NCI-H446 (cell line): ENCODE measurements at places on chromosomes 12 and 14.

GRCh38 chr12:22048351-22049041 lies 2.5 kb downstream of the CMAS start:
- DNase-seq, result no peak

DNA sequence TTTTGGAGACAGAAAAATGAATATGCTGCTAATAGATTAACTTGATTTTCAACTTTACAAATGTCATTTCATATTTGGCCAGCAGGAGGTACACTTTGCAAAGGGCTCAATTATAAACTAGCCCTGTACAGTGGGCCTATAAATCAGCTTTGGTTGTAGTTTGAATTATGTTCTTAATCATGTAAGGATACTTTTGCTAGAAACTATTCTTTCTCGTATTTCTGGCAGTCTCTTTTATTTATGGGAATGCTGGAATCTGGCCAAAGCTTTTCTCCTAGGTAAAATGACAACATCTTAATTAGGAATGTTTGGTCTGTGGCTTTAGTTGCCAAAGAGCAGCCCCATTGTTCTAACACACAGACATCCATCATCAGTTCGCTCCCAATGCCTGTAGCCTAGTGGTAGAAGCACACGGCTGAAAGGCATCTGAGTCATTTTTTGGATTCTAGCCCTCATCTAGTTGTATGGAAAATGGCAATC lies 1322.3 kb upstream of the SEL1L start:
- no peak for DNase-seq

DNA sequence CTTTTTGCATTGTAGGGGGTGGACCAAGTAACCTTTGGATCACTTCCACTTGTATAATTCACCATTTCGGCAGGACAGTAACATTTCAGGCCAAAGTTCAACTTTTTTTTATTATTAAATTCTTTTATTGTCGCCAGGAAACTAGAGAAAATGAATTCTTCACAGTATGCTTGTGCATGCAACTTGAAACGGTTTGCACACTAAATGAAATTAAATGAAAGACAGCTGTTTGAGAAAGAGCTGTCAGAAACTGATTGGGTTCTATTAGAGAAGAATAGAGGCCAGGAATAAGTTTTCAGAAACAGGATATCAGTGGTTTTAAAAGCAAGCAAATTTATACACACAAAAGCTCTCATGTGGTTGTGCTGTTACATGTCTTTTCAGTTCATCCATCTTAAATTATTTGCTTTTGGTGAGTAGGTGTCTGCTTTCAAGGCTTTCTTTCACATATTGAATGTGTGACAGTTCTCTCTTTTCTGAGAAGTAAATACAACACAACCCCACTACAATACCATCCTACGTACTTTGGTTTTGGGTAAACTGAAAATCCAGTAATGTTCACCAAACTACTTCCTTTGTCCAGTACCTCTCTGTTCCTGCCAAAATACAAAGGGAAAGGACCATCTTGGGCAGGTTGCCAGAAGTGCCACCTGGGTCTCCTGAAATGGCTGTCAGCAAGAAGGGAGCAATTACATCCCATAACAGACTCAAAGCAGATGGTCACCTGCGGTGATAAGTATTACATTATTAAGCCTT lies 291.7 kb downstream of the RAD51B start:
- DNase-seq, result no peak

- no peak for DNase-seq
Observed at GRCh38 chr12:46579474-46579873, 206.9 kb upstream of the SLC38A2 start.

GRCh38 chr12:76896274-76896673 lies 17.5 kb upstream of the CSRP2 start:
- no peak for DNase-seq

- DNase-seq, result no peak
Observed at GRCh38 chr12:52087961-52088820, 8.7 kb downstream of the SMIM41 start.

- DNase-seq, result no peak
Observed at GRCh38 chr12:11719678-11720099, 70.2 kb downstream of the ETV6 start.

DNA sequence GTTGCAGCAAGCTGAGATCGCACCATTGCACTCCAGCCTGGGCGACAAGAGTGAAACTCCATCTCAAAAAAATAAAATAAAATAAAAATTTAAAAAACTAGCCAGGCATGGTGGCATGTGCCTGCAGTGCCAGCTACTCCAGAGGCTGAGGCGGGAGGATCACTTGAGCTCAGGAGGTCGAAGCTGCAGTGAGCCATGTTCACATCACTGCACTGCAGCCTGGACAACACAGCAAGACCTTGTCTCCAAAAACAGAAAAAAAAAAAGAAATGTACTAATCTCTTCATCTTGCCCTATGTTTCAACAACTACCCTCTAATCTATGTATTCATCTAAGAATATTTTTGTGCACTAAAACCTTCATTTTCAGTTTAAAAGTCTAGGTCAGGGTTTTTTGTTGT lies 6.5 kb downstream of the NAA25 start:
- DNase-seq, result no peak

DNA sequence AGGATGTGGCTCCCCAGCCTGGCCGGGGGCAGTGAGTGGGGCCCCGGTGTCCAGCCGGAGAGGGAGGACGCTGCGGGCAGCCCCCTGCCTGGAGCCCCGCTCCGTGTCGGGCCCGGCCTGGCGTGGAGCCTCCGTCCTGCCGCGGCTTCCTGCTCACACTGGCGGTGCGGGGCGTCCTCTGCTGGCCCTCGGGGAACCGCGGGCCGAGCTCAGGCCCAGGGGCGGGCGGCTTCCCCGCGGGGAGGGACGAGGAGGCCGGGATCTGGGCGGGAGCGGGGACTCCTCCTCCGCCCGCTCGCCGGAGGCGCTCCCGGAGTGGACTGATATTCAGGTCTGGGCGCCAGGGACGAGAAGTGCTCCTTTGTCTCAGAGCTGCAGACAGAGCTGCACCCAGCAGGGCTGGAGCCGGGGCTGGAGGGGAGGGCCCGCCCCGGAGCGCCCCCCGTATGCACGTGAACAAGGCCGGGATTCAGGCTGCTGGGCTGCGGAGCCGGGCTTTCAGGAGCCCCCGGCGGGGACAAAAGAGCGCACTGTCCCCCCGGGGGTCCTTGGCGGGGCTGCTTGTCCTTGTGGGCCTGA lies 2.2 kb downstream of the MMP17 start:
- DNase-seq, result no peak

GRCh38 chr12:31393004-31393550 lies 67.1 kb upstream of the SINHCAF start:
- peak; percentile 73 for DNase-seq

DNA sequence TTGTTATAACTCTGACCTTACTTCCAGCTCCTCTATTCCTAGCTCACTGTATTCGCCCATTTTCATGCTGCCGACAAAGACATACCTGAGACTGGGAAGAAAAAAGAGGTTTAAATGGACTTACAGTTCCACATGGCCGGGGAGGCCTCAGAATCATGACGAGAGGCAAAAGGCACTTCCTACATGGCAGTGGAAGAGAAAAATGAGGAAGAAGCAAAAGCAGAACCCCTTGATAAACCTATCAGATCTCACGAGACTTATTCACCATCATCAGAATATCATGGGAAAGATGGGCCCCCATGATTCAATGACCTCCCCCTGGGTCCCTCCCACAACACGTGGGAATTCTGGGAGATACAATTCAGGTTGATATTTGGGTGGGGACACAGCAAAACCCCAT lies 14.5 kb upstream of the PHC1 start:
- DNase-seq, result no peak

DNA sequence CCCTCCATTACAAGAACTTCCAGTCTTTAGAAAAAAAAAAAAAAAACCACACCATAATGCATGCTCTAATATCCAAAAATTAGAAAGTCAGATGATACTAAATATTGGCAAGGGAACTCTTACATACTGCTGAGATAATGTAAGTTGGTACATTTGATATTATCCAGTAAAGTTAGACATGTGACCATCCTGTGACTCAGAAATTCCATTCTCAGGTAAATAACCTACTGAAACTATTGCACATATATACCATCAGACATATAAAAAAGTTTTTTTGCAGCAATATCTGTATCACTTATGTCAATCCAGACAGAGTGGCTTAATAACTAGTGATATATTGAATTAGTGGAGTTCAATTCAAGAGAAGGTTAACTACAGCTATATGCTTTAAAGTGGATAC lies 63.5 kb downstream of the KITLG start:
- no peak for DNase-seq

GRCh38 chr12:38889297-38889815 lies 16.0 kb downstream of the CPNE8 start:
- DNase-seq, result no peak

- no peak for DNase-seq
Observed at GRCh38 chr14:70422538-70422937, 5.6 kb upstream of the SYNJ2BP start.

DNA sequence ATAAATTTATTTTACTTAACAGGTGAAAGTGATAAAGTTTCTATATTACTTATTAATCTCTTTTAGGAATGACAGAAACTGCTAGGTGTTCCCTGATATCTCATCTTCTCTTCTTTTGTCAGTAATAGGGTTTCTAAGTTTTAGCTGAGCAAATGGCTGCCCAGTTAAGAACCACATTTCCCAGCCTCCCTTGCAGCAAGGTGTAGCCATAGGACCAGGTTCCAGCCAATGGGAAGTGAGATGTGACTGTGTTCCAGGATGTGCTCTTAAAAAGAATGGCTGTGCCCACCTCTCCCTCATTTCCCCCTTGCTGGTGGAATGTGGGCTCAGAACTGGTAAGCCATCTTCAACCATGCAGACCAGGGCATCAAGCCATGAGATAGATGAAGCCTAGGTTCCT lies 165.6 kb downstream of the HELB start:
- no peak for DNase-seq

- DNase-seq, result peak; percentile 9
Observed at GRCh38 chr14:74804219-74804825, 41.2 kb downstream of the YLPM1 start.

DNA sequence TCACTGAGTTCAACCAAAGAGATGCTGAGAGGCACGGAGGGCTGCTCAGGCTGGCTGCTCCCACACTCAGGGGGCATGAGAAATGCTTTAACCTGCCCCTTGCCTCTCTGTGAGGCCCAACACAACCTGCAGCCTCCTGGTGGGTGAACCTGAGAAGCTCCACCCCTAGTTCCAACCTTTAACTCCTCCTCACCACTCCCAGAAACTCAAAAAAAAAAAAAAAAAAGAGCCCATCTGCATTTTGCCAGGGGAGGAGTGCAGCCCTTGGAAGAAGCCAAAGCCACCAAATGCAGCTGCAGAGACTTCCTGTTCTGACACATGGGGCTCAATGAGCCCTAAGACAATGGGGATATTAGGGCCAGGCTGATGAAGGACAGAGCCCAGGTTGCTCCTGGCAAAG lies 8.9 kb downstream of the KRT4 start:
- DNase-seq, result no peak

DNA sequence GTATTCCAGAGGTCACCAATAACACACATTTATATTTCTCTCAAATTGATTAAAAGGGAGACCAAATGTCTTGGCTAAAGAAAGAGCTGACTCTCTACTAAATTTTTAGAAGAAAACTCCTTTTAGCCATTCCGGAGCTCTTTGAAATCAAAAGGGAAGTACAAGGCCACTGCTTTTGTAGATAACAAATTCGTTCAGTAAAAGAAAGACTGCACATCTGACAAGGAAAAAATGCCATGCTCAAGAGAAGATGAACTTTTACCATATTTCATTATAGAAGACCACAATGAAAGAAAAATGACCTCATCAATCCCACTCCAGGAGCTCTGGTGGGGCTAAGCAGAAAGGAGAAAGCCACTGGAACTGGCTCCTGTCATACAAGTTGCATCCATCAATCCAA lies 57.6 kb downstream of the SPTSSA start:
- DNase-seq, result no peak

DNA sequence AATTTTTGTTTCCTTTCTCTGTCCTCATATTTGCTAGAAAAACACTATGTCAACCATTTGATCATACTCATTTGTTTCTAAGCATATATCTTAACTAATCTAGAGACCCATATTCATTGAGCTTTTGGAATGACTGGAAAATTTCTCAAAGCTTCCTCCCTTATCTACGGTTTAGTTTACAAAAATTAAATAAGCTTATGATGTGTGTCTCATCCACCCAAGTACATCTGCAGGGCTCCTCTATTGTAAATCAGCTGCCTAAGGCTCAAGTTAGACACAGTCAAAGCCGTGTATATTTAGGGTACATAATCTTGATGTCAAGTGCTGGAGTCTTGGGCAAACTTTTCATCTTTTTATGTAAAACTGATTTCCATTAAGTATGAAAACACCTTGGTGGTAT lies 370.5 kb downstream of the DIO2 start:
- no peak for DNase-seq

- no peak for DNase-seq
Observed at GRCh38 chr12:91139286-91139685, 28.0 kb upstream of the LUM start.

DNA sequence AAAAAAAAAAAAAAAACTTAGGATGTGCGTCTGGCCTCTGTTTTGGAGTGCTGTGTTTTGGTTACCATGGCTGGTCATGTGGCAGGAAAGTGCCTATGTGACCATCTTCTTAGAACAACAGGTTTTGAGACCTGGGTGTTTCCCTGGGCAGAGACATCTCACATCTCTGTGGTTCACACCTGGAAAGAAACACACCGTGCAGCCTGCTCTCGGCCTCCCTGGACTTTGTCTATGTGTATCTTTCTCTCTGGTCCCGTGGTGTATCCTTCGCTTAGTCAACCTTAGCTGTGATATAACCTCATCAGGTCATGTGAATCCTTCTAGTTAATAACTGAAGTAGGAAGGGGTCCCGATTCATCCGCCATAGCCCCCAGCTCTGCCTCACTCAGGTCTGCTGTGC lies 22.6 kb downstream of the ACADS start:
- no peak for DNase-seq

DNA sequence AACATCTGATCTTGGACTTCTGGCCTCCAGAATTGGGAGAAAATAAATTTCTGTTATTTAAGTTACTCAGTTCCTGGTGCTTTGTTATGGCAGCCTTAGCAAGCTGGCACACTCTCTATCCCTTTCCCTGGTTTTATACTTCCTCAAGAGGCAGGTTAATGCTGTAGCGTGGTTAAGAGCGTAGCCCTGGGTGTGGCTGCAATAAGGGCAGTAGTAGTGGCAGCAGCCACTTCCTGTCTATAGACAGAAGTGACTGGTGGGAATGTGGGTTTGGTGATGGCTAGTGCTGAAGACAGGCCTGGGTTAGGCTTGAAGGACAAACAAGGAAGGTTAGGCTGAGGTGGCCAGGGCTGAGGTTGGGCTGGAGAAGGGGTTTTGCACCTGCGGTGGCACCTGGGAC lies 3.6 kb upstream of the LGALS3 start:
- DNase-seq, result no peak

DNA sequence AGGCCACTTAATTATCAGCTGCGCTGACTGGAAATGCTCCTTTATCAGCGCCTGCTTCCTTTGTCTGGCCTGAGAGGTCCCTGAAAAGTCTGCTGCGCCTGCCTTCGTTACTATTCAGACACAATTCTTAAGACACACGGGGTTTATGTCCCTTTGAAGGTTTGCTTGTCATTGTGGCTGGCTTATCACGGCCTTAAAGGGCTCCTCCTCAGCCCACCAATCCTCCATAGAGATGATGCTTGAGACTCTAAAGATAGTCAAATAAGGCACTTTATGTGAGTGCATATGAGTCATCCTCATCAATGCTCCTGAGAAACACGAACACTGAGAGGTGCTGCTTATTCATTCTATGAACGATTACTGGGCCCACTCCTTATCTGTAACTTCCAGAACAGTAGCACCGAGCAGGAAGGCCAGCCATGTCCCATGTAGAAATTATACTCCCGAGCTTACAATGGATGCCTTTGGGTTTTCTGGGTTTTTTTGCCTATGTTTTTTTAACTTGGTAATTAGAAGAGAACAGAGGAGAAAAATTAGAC lies 1268.2 kb upstream of the TMEM132C start:
- DNase-seq, result no peak

GRCh38 chr12:32107359-32108267 lies 966 bp downstream of the BICD1 start:
- DNase-seq, result no peak
